Left lung (tissue), 14 donors: ENCODE measurements at places on chromosomes 16 and 17.

- DNase-seq: no peak
Observed at GRCh38 chr17:77304746-77305473, 164.1 kb downstream of the SEC14L1 start.

DNA sequence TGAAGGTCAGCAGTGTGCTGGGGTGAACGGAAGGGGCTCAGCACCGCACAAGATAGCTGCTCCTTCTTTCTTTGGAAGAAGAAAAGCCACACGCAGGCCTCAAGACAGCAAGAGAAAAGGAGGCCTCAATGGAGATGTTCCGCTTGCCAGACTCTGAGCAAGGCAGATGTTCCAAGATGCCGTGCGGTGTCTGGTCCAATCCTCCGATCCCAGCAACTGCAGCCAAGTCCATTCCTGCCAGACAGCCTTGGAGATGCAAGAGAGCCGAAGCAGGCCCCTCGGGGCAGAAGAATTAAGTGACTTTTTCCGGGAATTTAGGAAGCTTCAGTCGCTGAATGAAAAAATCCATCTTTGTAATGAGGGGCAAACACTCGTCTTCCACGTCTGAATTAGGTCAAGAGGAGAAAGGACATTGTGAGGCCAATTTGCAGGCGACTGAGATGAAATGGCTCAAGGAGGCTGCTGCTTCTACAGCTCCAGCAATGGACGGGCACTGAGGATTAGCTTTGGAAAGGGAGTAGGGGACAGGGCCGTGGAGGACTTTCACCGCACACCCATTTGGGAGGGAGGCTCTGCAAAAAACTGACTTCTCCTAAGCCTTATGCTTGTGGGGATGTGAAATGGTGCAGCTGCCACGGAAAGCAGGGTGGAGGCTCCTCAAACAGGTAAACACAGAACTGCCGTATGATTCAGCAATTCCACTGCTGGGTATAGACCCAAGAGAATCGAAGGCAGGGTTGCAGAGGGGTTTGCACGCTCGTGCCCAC lies 44.7 kb downstream of the RPH3AL start:
- DNase-seq: no peak

DNA sequence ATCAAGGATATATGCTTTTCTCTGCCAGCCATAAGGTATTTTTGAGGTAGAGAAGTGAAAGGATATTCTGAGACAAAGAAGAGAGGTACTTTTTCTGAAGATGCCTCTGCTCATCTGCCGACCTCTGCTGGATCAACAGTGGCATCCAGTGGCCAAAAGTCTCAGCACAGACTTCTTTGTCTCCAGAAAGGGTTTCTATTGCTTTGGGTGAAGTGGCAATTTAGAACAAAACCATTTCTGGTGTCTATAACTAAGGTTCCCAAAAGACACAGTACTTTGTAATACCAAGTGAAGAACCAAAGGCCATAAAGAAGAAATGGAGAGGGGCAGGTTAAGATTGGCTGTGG lies 155.2 kb upstream of the C17orf78 start:
- no peak for DNase-seq

GRCh38 chr16:85909932-85910853 lies 11.2 kb downstream of the IRF8 start:
- DNase-seq: no peak

DNA sequence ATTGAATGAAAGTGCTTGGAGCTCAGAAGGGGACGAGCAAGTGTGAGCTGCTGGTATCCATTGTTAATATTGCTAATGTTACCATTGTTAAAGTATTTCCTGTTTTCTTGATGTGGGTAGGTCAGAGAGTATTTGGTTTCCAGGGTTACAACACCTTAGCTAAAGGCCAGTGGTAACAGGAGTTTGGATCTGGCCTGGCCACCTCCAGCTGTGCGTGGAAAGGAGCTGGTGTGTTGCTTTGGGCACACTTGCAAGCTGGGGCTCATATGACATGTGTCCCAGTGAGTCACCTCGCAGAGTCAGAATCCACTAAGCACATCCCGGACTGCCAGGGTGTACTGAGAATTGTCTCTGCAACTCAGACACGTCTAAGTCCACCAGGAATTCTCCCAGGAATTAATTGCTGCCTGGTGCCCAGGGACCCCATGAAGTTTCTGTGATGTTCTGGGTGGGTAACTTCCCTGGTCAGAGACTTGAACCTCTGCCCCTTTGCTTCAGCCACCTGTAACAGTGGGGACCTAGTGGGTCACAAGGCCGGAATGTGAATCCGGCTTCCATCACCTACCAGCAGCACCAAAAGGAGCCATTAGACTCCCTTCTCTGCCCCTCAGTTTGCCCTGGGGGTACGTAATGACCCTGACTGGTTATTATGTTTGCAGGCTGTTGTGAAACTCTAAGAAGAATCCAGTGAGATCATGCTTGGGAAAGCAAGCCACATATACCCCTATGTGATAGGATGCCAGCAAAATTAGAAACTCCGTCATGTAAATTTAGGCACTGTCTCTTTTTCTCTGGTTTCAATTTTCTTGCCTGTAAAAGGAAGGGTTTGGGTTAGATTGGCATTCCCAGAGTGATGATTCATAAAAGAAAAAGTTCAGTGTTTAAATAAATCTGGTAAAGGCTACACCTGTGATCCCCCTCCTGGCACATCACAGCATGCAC lies 12.8 kb downstream of the SLC6A2 start:
- no peak for DNase-seq

DNA sequence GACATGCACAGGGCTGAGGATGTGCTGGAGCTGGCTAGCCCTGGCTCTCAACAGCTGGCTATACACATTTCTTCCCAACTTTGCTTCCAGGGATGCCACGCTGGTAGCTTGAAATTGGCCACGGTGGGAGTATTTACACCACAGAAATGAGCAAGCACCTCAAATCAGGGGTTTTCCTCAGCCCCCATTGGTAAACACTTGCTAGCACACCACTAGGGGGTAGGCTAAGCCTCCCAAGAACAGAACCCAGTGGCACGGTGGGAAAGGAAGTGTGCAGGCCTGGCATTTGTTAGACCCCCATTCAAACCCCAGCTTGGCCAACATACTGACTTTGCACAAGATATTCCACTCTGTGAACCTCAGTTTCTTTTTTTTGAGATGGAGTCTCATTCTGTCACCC lies 12.9 kb downstream of the DRC3 start:
- no peak for DNase-seq

DNA sequence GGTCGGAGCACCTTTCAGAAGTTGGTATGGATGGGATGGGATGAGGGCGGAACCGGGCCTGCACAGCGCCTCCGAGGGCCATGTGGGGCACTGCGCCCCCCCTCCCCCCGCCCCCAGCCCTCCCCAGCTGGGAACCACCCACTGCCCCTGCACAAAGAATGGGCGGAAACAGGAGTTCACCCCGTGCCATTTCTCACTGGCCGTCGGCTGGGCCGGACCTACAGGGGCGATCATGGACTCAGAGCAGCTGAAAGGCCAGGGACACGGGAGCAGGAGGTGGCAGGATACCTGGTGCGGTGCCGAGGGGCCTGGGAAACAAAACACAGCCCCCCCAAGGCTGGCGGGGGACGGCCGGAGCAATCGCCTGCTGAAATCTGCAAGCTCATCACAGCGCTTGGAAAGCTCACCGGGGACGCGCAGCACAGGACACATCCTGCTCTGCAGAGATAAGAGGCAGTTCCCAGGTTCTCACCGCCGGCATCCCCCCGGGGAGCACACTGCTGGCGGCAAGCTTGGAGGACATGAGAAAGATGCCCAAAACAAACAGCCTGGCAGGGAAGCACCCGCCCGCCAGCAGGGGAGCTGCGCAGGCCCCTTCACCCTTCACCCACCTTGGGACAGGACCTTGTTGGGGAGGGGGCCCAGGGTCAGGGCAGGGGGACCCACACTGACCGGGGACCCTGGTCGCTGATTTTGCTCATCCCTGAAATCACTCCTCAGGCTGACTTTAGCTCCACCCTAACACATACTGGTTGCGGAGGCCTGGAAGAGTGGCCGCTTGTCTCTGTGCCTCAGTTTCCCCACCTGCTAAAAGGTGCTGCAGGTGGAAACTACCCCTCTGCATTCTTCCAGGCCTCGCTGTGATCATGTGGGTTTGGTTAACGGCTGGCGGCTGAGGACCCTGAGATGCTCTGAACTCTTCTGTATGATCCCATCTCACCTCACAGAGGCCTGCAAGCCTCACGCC lies 263.9 kb downstream of the C16orf95 start:
- no peak for DNase-seq

DNA sequence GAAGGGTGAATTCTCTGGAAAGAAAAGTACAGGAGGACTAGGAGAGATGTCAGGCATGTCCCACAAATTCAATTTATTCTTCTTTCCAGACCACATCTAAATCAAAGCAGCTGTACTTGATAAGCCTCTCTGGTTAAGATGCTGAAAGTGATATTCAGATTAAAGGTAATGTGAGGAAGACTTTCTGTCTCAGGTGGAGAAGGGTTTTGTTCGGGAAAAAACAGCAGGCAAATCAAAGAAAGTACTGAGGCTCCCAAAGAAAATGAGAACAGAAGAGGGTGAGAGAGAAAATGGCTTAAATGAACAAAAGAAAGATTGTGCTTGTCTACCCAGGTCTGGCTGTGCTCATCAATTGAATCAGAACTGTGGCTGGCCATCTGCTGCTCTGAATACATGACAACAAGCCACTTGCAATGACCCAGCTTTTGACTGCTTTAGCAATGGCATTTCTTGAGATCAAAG lies 55.6 kb downstream of the MMD start:
- DNase-seq: no peak

GRCh38 chr16:72536723-72537435 lies 364.9 kb upstream of the PMFBP1 start:
- DNase-seq: no peak

GRCh38 chr17:44187131-44187899 lies 543 bp downstream of the TMUB2 start:
- no peak for DNase-seq

GRCh38 chr16:49635591-49636581 lies 220.0 kb downstream of the ZNF423 start:
- no peak for DNase-seq

GRCh38 chr16:11675561-11676511 lies 7.6 kb downstream of the SNN start:
- DNase-seq: no peak

GRCh38 chr17:61393904-61394629 lies 5.6 kb upstream of the TBX2 start:
- DNase-seq: no peak

DNA sequence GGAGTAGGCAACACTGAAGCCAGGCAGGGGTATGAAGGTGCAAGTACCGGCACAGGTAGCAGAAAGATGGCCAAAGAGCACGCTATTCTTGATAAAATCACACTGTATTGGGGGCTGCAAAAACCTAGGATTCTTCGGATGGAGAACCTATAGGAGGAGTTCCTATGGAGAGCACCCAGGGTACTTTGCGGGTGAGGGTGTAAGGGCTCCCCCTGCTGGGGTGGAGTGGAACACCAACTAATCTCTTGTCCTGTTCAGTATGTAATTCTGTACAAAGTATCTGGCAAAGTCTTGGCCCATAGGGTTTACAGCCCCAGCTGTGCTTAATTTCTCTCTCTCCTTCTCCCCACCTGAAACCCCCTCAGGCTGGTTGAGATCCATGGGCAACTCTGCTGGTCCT lies 393.1 kb upstream of the ASIC2 start:
- no peak for DNase-seq

DNA sequence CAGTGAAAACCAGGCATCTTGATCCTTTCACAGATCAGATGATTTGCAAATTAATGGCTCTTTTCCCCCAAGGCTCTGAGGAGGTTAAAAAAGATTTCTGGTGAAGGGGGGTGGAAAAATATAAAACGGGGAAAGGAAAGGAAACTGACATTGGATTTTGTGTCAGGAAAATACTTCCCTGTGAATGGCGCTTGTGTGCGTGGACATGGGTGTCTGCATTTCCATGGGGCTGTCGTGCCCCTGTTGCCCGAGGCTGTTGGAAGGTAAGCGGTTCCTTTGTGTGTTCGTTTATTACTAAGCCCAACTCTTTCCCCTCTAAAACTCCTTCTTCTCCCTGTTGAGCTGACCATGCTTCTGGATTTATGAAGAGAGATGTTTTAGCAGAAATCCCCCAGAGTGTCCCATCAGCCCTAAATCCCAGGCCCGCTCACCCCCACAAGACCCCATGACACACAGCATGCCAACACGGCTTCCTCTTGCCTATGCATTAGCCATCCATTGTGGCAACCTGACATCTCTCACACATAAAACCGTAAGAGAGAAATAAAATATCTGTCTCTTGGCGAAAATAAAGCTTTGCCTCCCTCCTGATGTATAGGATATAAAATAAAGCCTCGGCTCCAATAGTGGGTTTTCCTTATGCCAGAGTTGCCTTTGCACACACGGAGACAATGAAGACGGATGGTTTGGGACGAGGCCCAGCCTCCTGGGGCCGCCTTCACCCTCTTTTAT lies 7.3 kb upstream of the LHX1 start:
- DNase-seq: no peak

DNA sequence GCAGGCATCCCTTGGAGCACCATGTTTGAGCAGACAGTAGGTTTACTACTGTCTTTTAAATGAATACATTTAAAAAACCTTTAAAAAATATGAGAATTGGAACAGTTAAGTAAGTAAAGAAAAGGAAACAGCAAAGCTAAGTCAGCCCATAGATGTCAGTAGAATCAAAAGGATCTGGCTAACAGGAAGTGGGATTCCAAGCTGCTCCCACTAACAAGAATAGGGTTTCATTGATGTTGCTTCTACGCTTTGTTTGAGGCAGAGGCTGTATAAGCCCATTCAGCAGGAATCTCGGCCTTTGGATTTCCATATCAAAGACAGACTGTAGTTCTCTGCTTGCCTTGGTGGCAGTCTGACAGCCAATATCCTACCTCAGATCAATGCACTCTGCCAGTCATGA lies 122.9 kb upstream of the ELAC2 start:
- peak; percentile 7 for DNase-seq

- DNase-seq: peak; percentile 15
Observed at GRCh38 chr16:47037396-47037745, 63.9 kb upstream of the DNAJA2 start.

DNA sequence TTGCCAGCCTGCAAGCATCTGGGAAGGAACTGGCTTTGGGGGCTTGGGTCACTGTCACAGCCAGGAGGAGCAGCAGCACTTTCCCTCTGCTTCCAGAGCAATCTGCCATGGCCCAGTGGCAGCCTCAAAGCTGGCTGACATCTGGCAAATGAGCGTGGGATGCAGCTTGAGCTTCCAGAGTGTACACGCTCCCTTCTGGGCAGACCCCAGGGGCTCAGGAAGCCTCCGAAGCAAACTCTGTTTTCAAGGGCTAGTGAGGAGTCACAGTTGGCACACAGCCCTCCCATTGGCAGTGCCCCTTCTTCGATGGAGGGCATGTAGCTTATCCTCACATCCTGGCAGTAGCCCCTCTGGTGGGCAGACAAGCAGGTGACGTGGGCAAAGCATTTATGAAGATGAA lies 249.6 kb downstream of the ENGASE start:
- DNase-seq: no peak

DNA sequence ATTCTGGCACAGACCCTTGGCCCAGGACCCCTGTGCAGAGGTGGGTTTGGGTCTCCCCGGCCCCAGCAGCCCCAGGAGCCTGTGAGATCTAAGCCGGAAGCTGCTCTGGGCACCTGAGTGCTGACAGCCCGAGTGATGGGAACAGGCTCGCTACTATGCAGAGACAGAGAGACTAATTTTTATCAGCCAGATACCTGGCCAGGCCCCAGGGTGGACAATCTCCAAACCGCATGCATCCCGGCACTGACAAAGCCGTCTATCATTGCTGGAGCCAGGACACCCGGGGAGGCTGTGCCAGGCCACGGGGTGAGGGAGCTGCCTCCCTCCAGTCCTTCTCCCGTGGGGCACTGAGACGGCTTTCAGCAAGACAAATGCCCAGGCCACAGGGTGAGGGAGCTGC lies 25.0 kb downstream of the CBFA2T3 start:
- DNase-seq: no peak

- DNase-seq: peak; percentile 42
Observed at GRCh38 chr17:50101346-50102163, 6.4 kb downstream of the PDK2 start.

- DNase-seq: no peak
Observed at GRCh38 chr16:3874242-3874641, 6.3 kb downstream of the CREBBP start.
